AG04450 (cell line): ENCODE measurements at places on chromosomes 13 and 19. TPM values are rescaled to one million over a fixed set of nuclear protein-coding genes. Genes with fewer than 3 reads are reported as not detected.

DNA sequence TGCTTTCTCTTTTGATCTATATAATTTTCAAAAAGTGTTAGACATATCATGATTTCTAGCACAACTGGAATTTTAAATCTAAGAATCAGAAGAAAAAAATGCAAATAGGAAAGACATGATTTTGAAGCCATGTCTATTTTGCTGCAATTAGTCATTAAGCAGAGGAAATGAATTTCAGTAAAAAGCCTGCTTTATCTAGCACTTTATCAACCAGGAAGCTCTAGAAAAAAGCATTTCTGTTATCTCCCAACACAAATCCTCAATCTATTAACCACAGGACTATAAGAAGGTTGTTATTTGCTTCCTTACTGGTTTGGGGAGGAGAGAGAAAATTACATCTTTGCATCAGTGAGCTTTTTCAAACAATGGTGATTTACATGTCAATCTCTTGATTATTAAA, 716.7 kb downstream of the DIAPH3 start:
- no peak for DNase-seq

DNA sequence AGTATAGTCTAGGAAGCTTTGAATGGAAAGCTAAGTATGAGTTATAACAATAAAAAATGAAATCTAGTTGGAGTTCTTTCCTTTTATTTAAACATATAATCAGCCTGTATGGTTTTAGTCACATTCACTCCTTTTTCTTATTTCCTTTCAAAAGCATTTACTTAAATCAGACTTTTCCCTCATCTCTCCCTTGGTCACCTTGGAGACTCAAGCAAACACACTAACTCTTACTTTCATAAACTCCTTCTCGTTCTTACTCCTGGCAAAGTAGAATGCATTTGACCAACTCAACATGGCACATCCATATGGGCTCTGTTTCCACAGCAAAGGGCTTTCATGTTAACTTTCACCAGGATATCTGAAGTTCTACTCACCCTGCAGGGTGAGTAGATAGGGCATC, 400.0 kb downstream of the LMO7 start:
- no peak for DNase-seq

DNA sequence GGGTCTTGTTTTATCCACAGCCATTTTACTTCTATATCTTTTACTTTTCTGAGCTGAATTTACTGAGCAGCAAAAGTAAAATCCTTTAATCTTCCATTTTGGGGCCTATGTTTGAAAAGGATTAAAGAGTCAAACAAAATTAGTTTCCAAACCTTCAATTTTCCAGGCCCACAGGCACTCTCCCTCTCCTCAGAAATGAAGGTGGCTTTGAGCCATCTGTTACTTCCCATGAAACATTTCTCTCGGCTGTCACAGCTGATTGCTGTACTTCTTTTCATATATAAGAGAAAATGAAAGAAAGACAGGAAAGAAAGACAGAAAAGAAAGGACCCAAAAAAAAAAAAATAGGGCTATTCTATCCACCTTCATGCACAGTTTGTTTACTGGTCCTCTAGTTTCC, 194.9 kb downstream of the LACC1 start:
- DNase-seq: no peak

- DNase-seq: no peak
These were observed 952.1 kb downstream of the DIAPH3 start for GRCh38 chr13:59211606-59212005.

DNA sequence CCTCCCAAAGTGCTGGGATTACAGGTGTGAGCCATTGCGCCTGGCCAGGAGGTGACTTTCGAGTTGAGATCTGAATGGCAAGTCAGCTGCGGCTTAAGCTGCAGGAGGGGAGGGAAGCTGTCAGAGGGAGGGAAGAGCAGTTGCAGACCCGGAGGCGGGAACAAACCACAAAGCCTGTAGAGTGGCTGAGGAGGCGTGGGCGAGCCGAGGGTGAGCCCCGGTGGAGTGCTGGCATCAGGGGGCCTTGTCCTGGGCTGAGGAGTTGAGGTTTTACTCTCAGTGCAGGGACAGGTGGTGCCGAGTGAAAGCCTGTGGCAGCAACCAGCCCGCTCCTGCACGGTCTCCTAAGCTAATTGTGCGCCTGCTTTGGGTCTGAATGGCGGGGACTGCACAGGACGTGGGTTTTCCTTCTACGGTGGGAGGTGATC, 24.2 kb downstream of the PPP1R37 start:
- DNase-seq: no peak

GRCh38 chr13:26528527-26528926, 29.0 kb upstream of the WASF3 start:
- no peak for DNase-seq

PSG2 gene
- polyA plus RNA-seq: 0.71 and 1.0 TPM in 2 replicates
